Activated T-cell treated with anti-CD3 and anti-CD28 coated beads for 4 hours (primary cell): ENCODE measurements at places on chromosomes 1 and 21.

- DNase-seq = no peak
These were observed 59.6 kb downstream of the RGS21 start for GRCh38 chr1:192376374-192376773.

- DNase-seq = no peak
These were observed 820.8 kb downstream of the BRINP3 start for GRCh38 chr1:189656628-189657530.

DNA sequence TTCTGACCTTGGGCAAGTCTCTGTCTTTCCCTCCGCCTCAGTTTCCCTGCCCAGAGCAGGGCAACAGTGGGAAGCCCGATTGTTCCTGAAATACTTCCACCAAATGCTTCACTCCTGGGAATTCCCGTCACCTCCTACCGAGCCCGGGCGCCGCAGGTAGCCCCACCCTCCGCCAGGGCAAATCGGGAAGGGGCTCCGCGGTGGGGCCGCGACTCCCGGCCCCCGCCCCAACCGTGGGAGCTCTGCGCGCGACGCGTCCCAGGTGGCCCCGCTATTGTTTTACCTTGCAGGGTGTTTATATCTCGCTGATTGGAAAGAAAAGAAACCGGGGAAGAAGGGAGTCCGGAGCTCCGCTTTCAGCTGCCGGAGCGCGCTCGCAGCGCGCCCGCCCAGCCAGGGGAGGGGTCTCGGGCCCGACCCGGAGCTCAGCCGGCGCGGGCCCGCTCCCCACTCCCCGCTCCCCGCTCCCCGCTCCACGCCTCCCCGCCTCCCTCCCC is 407 bp downstream of the IGSF3 start:
- no peak for DNase-seq

GRCh38 chr1:69269491-69269890 is 298.2 kb upstream of the LRRC7 start:
- no peak for DNase-seq

- no peak for DNase-seq
These were observed 4.1 kb downstream of the PLEKHN1 start for GRCh38 chr1:970242-970972.

DNA sequence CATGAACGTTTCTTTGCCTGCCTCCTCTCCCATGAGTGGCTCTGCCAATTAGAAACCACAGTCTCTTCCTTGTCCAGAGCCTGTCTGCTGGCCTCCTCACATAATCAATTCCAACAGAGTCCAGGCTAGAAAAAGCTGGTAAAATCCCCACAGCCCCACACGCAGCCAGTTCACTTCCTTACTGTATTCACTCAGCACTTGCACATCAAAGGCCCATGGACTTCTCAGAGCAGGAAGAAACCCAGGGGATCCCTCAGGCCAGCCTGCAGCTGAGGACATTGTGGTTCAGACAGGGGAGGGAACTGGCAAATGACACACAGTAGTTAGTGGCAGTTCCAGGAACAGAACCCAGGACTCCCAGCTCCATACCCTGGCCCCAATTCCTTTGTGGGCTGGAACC is 171.6 kb upstream of the EDN2 start:
- DNase-seq = no peak

DNA sequence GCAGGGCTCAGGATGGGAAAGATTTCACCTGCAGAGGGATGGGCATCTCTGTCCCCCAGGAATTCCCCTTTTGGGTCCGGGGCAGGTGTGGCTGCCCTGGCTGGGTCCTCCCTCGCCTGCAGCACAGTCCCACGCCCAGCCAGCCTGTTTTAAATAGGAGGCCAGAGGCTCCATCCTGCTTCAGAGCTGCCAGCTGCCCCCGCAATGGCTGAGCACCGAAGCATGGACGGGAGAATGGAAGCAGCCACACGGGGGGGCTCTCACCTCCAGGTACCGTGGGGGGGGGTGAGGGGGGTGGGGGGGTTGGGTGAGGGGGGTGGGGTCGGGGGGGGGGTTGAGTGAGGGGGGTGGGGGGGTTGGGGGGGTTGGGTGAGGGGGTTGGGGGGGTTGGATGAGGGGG is 3.6 kb downstream of the SCNN1D start:
- DNase-seq = no peak

DNA sequence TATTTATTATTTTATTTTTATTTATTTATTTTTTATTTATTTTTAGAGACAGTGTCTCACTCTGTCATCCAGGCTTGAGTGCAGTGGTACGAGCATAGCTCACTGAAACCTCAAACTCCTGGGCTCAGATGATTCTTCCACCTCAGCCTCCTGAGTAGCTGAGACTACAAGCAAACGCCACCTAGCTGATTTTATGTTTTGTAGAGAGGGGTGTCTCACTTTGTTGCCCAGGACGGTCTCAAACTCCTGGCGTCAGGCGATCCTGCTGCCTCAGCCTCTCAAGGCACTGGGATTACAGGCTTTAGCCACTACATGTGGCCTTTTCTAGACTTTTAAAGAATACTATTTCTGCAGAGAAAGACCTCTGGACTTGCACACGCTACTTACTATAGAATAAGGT is 61.3 kb upstream of the C1orf53 start:
- DNase-seq = no peak
